ENCODE measurements at places on chromosomes 2 and 18.

DNA sequence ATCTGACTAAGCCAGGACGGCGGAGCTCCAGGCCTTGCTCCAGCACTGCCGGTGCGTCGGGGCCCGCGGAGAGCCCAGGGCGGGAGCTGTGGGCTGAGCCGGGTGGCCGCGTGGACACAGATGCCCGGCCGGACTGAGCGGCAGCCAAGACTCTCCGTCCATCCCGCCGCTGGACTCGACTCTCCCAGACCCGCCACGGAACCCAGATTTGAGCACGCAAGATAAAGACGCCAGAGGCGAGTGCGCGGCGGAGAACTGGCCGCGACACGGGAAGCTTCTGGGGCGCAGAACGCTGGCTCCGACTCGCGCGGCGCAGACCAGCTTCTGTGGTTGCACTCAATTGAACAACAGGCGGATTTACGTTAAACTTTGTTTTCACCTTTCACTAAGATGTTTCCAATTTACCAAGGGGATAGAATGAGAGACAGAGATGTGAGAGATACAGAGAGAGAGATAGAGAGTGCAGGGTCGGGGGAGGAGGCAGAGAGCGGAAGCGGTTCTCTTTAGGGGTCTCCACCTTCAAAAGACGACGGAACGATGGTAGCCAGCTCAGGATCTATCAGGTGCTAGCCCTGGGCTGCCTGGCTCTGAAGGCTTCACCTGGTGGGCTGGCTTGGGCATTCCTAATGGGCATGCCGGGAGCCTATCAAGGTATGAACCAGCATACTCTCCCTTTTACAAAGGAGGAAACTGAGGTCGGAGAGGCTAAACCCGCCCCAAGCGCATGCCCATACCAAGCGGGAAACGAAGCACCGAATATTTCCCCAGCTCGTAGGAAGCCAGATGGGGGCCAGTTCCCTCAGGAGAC, 10.4 kb upstream of the EN1 start:
- no peak for DNase-seq

DNA sequence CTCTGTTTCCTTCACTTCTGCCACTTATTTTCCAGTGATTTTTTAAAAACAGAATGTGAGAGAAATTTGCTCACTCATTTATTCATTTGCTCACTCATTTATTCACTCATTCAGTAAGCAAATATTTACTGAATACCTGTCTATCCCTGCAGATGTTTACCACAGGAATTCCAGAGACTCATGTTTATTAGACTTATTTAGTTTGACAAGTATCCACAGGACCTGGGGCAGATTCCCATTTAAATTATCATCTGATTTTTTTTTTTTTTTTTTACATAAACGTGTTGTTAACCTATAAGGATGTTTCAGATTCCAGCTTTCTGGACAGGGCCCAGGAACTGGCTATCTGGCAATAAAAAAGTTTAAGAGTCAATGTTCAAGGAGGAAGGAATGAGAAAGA, 175.1 kb upstream of the ERBB4 start:
- DNase-seq: no peak

DNA sequence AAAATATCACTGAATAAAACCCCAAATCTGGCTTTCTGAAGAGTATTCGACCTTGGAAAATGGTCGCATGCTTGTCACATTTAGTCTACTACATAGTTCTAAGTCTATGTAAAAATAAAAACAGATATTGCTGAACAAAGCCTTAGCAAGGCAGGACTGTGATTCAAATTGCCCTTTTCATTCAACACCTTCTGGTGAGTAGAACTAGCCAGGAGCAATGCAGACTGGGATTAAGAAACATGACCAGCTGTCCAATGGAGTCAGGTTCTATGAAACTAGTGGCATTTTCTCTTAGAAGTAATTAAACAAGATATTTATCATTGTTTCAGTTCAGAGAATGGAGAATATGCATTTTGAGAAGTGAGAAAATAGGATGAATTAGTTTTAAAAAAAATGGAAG, 1260.5 kb upstream of the ACVR2A start:
- no peak for DNase-seq

DNA sequence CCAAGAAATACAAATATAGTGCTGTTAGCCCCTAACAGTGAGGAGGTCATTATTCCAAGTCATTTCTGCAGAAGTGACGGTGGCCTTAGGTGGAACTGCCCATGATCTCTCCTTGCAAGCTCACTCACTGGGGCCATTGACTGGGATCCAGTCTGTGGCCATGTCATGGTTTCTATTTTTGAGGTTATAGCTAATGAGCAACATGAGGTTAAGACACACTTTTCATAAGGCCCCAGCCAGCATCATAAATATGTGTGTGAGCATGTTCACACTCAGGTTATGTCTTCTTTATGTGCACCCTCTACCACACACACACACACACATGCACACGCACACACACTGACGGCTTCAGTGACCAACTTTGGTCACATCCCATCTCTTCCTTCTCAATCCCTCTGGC, 484 bp downstream of the AFF3 start:
- no peak for DNase-seq

DNA sequence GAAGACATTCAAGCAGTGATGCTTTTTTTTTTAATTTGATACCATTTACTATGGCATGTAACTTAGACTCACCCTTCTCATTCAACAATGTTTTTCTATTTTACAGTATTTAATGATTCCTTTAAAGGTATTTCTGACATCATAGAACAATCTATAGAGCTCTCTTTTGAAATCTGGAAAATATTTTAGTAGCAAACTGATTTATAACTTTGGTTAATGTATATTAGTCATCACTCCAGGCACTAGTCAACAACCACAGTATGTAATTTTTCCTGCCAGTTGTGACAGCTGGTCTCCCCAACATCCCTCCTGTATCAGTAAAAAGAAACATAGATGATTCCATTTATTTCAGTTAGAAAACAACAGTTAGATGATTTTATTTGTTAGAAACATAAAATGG, 122.9 kb downstream of the LCLAT1 start:
- no peak for DNase-seq

- no peak for DNase-seq
Measured at GRCh38 chr2:47174733-47175361, 19.7 kb upstream of the STPG4 start.

GRCh38 chr2:237217995-237218616, 132.4 kb downstream of the COPS8 start:
- no peak for DNase-seq

- DNase-seq: no peak
Measured at GRCh38 chr2:143193121-143193520, 63.9 kb downstream of the ARHGAP15 start.
